ENCODE measurements at places on chromosomes 6 and 20.

DNA sequence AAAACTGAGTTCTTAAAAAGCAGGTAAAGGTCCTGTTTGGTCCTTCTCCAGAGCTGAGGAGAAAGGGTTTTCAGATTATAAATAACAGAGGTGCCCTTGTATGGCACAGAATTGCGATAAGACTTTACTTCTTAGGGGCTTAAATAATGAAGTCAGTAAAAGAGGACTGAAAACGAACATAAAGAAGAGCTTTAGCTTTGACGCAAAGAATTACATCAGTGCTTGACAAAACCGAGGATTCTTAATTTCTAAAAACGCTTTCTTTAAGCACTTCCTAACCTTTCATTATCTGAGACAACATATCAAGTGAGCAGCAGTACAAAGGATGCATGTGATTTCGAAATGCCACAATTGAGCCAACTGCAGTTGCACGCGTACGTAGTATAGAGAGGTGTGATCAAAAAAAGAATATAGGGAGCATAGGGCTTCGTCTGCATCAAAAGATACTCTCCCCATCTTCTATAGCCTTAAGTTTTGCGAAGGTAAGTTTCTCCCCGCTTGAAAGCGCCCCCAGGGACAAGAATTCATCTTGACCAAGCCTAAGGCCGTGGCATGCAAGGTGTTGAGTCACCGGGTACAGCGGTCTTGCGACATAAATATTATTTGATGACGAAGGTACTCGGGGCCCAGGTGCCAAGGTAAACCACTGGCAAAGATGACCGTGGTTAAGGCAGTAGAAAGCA is 778 bp upstream of the LOC128125822 start:
- DNase-seq = peak; percentile 83

- no peak for DNase-seq
Measured at GRCh38 chr6:87210979-87211378, 55.6 kb downstream of the ZNF292 start.

- no peak for DNase-seq
Measured at GRCh38 chr20:20235681-20236080, 132.2 kb upstream of the INSM1 start.

- DNase-seq = no peak
Measured at GRCh38 chr6:74585753-74586152, 620.1 kb downstream of the COL12A1 start.

- DNase-seq = no peak
Measured at GRCh38 chr20:61440548-61441055, 188.5 kb downstream of the CDH4 start.

- DNase-seq = no peak
Measured at GRCh38 chr6:167295495-167296292, 4.6 kb downstream of the UNC93A start.

DNA sequence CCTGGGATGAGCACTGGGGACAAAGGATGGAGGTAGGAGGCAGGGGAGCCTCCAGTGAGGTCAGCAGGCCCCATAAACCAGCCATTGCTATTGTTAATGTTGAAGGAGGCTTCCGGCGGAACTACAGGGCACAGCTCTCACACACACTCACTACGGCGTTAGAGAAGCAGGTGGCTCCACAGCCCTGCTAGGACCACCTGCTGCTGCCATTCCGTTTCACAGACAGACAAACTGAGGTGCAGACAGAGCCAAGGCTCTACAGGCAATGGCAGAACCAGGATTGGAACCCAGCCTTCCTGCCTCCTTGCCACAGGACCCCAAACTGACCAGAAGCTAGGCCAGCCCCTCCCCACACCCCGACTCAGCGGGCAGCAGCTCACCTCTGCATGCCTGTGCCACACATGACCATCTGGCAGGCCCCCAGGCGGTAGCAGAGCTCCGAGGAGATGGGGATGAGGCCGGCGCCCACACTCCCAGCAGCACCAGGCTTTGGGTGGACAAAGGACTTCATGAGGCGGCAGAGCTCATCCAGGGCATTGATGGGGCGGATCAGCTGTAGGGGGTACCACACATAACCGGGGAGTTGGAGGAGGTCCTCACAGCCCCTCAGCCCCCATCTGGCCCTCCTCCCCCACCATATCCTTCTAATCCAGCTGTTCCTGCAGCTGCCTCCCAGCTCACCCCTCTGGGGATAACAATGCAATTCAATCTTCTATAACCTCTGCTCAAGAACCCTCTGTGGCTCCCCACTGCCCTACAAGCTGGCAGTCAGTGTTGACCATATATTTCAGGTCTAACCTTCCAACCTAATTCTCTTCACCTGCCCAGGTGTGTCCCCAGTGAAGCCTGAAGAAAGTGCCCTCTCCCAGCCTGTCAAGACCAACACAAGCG is 198.5 kb downstream of the PREX1 start:
- DNase-seq = no peak

- no peak for DNase-seq
Measured at GRCh38 chr6:133399426-133399825, 158.3 kb downstream of the EYA4 start.
